ENCODE measurements at places on chromosomes 7 and 10.

DNA sequence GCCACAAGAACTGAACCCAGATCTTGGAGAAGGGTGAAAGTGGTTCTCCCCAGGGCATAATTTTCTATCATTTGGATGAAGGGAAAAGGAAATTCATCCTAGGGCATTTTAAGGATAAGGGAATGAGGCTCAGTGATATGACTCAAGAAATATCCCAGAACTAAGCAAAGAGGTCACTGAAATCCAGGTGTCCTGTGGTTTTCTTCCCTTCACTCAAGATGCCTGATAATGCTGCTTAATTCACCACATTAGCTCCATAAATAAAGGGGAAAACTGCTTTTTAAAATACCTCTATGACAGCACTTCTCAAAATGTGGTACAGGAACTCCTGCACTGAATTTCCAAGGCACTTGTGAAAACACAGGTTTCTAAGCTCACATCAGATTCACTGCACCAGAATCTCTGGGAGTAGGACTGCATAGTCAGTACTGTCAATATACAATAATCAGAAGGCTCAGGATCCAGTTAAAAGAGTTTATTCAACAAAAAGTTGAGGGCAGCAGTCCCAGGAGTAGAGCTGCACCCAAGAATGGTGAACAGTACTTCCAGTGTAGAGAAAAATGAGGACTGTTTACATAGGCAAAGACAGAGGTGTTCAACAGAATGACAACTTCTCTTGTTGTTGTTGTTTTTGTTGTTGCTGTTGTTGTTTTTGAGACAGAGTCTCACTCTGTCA lies 2.9 kb downstream of the IFIT3 start:
- DNase-seq = no peak

DNA sequence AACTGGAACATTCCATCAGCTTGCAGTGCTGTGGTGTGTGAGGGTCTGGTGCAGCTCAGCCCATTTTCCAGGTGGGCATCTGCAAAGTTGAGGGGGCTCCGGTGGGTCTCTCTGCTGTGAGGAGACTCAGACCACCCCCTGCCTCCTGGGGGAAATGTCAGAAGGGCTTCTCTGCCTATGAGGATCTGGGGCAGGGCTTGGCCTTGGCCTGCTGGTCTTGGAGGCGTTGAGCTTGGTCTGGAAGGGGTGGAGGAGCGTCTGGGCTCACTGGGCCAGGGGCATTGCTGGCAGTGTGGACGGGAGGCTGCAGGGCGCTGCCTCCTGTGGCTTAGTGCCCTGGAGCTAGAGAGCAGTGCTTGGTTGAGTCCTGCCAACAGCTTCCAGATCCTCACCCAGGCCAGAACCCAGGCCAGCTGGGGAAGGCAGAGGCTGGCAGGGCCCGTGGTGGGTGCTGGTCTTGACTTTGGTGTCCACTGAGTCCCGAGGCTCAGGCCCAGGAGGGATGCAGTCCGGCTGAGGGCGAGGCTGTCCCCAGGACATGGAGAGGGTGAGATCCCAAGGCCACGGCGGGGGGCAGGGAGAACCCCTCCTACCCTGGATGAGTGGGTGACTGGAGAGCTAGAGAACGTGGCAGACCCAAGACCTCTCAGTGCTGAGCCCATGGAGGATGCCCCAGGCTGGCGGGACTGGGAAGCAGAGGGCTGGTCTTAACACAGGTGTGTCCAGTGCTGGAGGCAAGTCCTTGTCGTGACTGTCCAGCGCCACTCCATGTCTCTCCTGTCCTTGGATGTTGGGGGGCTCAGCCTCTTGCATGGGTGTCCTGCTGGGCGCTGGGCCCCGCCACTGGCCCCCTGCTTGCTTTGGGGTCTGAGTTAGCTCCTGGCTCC lies 2.8 kb downstream of the SPRN start:
- DNase-seq = no peak

DNA sequence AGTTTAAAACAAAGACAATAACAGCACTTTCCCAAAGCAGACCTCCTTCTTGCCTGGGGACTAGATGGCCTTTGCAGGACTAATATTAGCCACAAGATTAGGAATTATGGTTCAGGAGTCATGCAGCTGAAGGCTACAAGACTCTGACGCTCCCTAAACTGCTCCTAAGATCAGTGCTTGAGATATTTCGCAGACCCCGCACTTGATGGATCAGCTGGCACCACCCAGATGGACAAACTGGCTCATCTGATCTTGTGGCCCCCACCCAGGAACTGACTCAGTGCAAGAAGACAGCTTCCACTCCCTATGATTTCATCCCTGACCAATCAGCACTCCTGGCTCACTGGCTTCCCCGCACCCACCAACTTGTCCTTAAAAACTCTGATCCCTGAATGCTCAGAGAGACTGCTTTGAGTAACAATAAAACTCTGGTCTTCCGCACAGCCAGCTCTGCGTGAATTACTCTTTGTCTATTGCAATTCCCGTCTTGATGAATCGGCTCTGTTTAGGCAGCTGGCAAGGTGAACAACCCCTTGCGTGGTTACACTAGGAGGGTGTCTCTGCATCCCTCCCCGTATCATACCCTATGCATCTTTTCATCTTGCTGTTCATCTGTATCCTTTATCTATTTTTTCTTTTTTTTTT lies 26.9 kb upstream of the NRBF2 start:
- no peak for DNase-seq

DNA sequence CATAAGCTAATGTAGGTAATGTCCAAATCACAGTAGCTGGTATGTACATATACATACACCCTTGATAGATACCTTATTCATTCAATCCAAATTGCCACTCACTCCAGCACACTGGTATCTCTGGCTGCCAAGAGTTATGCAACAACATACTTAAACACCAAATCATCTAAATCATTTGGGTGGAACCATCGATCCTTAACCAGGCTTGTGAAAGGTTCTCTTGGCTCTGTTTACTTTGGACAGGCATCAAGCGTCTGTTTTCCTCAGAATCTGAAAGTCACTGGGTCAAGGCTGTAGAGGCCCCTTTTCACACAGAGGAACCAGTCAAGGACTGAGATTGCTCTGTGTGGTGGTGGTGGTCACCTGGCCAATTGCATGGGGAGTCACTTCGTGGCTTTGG lies 24.6 kb downstream of the JAZF1 start:
- DNase-seq = no peak

GRCh38 chr7:77995717-77996116 lies 197.1 kb downstream of the PHTF2 start:
- DNase-seq = no peak

GRCh38 chr7:70596598-70596913 lies 535.4 kb upstream of the GALNT17 start:
- no peak for DNase-seq

- DNase-seq = no peak
These were observed 60.4 kb upstream of the FAM20C start for GRCh38 chr7:131781-132482.

DNA sequence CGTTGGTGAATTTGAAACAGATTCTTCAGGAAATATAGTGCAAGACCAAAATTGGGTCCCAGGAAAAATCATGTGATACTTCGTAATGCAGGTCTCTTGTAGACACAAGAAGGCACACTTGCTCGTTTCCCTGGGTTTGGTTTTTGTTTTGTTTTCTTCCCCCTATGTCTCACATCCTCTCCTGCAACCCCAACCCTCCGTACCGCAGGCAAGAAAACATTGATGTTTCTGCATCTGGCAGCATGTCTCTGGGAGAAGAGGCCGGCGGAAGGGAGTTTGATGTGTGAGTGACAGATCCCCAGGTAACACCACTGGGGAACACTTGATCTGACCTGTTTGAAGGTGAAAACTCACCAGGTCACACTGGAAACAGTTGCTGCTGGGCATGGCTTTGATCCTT lies 718.5 kb downstream of the AUTS2 start:
- DNase-seq = no peak

GRCh38 chr7:53776323-53776722 lies 740.9 kb downstream of the POM121L12 start:
- DNase-seq = no peak

- no peak for DNase-seq
These were observed 5.8 kb downstream of the C7orf57 start for GRCh38 chr7:48040944-48041652.

DNA sequence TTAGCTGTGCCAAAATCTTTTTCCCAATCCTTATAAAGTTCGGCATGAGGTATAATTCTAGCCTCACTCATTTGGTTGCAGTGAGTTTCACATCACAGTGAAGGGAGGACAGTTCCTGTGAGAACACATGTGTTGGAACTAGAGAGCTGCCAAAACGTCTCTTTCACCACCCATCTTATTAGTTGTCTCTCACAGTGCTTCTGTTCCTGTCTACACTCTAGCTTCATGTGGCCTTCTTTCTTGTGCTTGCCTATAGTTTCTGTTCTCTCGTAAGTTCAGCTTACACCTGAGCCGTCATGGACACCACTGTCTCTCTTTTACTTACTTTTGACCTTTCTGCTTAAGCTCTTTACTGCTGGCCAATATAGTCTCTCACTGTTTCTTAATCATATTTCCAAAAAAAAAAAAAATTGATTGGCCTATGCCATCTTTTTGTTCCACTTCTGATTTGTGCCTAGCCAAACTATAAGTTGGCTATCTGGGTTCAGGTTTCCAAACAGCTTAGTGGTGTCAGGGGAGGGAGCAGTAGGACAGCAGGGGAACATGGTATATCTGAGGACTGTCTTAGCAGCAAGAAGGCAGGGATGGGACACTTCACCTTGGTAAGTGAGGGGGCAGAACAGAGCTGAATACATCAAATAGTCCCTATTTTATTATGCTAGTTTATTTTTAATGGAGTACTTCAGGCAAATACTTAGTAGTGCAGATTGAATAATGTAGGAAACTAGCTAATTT lies 38.0 kb downstream of the ZNRF2 start:
- DNase-seq = no peak

GRCh38 chr7:34043461-34044305 lies 138.3 kb downstream of the BMPER start:
- no peak for DNase-seq

DNA sequence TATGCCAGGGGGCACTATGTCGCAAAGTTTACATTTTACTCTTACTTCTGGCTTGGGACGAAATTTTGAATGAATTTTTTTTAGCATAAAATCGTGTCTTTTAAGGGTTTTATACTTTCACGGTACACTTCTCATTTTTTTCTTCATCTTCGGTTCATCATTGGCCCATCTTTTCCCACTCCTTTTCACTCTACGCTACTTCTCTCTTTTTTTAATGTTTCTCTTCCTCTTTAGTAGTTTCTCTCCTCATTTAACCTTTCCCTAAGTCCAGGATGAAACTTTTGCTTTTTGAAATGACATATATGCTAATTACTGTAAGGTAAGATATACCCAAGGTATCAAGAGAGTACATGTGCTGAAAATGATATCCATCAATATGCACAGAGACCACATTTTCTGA lies 39.5 kb downstream of the C7orf33 start:
- no peak for DNase-seq

DNA sequence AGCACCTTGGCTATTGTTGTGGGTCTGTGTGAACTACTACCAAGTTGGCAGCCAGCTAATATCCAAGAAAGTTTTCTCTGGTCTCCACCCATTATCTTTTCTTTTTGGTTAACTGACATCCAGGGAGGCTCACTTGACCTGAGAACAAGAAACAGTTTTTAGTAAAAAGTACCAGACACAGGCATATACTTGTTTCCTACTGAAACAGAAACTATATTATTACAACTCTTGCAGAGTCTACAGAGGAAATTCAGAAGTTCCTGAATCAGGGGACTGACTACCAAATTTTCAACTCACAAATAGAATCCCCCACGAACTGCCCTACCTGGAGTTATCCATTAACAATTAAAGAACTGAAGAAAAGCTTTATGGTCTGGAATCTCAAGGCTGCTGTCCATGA lies 168.9 kb downstream of the KCND2 start:
- DNase-seq = no peak

- DNase-seq = no peak
These were observed 33.6 kb downstream of the PDE1C start for GRCh38 chr7:32036557-32036956.

DNA sequence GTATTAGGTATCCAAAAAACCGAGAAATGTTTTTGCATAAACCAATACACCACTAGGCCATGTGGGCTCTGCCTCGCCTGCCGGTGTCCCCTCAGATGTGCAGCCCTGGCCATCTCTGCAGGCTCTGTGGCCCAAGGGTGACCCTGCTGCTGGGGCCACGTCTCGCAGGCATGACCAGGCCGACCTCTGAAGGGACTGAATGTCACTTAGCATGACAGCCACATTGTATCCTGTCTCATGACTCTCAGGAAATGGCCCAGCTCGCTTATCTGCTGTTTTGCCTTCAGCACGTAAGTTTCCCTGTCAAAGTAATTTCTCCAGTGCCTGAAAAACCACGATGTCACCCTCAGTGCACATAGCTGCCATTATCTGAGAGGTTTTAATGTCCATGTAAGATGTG lies 49.5 kb upstream of the ZNF32 start:
- no peak for DNase-seq

- no peak for DNase-seq
These were observed 47.1 kb downstream of the NT5C2 start for GRCh38 chr10:103145860-103146466.

GRCh38 chr7:130868139-130868538 lies 134.1 kb upstream of the KLF14 start:
- no peak for DNase-seq

DNA sequence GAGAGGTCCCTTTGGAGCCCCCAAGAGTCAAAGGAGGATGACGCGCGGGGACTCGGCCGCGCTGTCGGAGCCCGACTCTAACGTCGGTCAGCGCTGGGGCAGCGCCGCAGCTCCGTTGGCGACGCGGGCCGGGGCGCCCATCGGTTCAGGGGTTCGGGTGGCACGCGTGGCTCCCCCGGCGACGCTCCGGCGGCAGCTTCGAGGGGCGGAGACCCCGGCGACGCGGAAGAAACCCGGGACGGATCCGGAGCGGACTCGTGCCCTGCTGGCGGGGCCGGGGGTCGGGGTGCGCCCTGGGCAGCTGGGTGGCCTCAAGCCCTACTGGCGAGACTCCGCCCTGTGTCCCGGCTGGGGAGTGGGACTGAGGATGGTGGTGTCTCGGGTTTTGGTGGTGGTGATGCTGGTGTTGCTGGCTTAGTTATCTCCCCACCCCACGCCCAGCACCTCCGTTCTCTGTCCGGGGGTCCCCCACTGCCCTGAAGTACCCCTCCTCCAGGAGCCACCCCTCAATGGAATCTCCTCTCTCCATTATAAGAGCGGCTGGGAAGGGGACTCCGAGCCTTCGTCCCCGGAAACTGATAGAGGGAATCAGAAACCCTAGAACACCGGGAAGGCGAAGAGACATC lies at the start of gene NAT16:
Gene NAT16 (minus strand): TSS at position 164 of the 626 bp plus-strand sequence. CDS start 5,486 bp downstream, outside the sequence.
- no peak for DNase-seq

GRCh38 chr7:139675127-139676125 lies 102.4 kb downstream of the HIPK2 start:
- DNase-seq = no peak

DNA sequence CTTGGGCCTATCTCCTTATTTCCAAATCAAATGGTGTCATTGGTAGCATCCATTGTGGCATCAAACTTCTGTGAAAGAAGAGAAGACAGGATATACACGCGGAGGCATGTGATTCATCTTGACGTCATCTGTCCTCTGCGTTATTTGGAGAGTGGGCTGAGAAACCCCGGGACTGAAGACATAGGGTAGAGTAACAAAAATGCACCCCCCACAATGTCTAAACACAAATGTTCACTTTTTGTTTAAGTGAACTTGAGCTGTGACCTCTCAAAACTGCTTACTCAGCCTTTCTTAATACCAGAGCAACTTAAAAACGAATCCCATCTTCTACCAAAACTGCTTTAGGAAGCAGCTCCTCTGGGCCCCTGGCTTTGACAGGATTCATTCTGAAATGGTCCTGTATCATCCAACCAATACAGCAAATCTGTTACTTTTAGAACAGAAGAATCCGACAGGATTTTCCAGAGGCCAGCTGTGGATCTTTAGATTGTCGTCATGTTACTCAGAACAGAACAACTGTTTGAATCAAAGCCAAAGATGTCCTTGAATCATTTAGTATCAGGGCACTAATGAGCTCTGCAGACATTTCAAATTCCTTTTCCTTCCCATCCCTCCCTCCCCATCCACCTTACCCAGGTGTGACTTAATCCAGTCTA lies 438.1 kb downstream of the SUGCT start:
- no peak for DNase-seq

Measured in activated CD8-positive, alpha-beta memory T cell treated with anti-CD3 and anti-CD28 coated beads for 1 hour (primary cell).